ENCODE measurements at places on chromosomes 4 and X. TPM values are rescaled to one million over a fixed set of nuclear protein-coding genes. Genes with fewer than 3 reads are reported as not detected.

CFI gene
- total RNA-seq = 3.7 TPM

SERPINA7 gene
- total RNA-seq = not detected

ELMOD2 gene
- 43.3 TPM for total RNA-seq

MTTP gene
- total RNA-seq = not detected

LNX1 gene
- 0.83 TPM for total RNA-seq

C4orf36 gene
- 2.7 TPM for total RNA-seq

SUPT20HL2 gene
- not detected for total RNA-seq

CT45A3 gene
- total RNA-seq = not detected

PHEX gene
- total RNA-seq = 0.83 TPM

GPR50 gene
- total RNA-seq = not detected

SLC2A9 gene
- 163 TPM for total RNA-seq

CDS1 gene
- 29.8 TPM for total RNA-seq

XAGE1A gene
- not detected for total RNA-seq

ATOH1 gene
- not detected for total RNA-seq

SSX1 gene
- not detected for total RNA-seq

FAT1 gene
- 638 TPM for total RNA-seq

NPY2R gene
- total RNA-seq = not detected

SPANXN2 gene
- not detected for total RNA-seq

CT45A1 gene
- total RNA-seq = not detected

CHIC2 gene
- total RNA-seq = 45.4 TPM

NPY5R gene
- not detected for total RNA-seq

MTNR1A gene
- total RNA-seq = not detected

SLC25A31 gene
- not detected for total RNA-seq

RAB33A gene
- total RNA-seq = not detected

All from mammary epithelial cell (primary cell).